ELR (cell line): ENCODE measurements at places on chromosomes 3 and 15.

DNA sequence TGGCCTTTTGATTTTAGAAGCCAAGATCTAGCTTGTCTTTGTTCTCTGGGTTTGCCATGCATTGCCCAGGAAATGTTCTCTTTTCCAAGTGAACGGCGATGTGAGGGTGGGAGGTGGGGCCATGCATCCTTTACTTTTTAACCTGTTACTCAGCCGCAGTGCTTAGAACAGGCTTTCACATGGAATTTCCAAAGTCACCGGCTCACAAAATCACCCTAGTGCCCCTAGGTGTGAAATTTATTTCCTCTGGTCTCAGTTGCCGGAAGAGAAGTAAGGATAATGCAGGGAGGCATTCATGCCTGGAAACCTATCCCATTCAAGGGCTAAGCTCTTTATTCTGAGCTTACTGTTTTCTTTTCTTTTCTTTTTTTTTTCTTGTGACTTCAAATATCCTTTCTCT lies 93.2 kb downstream of the CACNA2D3 start:
- DNase-seq, result no peak

- DNase-seq, result peak; percentile 93
These were observed 122.6 kb upstream of the CCNL1 start for GRCh38 chr3:157282261-157283191.

GRCh38 chr15:49718234-49718633 lies 97.4 kb downstream of the DTWD1 start:
- DNase-seq, result no peak

GRCh38 chr3:62965311-62965710 lies 90.1 kb upstream of the CADPS start:
- no peak for DNase-seq

GRCh38 chr3:133038089-133038730 lies at the start of gene TMEM108:
Gene TMEM108, plus strand, starts transcription at chr3:133038391.
- peak; percentile 17 for DNase-seq

DNA sequence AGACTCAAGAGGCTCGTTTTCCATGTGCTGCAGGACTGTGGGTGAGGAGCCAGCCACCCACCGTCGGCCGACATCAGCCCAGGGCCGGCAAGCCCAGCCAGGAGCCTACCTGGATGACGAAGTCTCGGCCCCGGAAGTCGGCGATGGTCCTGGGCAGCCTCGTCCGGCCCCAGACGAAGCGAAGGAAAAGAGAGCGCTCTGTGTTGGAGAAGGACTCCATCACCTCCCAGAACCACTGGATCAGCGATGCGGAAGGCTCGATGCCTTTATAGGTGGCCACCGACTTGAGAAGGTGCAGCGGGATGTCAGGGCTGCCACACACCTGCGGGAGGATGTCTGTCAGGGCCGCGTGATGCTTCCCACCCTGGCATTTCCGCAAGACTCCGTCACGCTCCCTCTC lies 13.8 kb upstream of the OCA2 start:
- no peak for DNase-seq

GRCh38 chr15:64635499-64636495 lies 139.6 kb downstream of the RBPMS2 start:
- DNase-seq, result peak; percentile 14

DNA sequence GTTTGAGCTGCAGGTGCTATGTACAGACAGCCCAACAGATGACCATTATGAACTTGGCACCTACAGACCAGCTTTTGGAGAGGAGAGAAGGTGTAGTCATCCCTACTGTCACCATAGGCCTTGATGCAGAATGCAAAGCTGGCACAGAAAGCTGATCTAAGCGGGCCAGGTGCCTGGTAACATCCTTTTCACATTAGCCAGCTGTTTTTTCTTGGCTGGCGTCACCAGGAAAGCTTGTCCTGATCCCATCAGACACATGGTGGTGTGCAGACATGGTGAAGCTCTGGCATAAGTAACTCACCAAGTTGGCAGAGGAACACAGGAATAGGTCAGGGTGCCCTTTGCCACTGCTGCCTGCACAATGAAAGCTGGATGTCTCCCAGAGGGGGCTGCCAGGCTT lies 97.2 kb upstream of the MB21D2 start:
- no peak for DNase-seq

DNA sequence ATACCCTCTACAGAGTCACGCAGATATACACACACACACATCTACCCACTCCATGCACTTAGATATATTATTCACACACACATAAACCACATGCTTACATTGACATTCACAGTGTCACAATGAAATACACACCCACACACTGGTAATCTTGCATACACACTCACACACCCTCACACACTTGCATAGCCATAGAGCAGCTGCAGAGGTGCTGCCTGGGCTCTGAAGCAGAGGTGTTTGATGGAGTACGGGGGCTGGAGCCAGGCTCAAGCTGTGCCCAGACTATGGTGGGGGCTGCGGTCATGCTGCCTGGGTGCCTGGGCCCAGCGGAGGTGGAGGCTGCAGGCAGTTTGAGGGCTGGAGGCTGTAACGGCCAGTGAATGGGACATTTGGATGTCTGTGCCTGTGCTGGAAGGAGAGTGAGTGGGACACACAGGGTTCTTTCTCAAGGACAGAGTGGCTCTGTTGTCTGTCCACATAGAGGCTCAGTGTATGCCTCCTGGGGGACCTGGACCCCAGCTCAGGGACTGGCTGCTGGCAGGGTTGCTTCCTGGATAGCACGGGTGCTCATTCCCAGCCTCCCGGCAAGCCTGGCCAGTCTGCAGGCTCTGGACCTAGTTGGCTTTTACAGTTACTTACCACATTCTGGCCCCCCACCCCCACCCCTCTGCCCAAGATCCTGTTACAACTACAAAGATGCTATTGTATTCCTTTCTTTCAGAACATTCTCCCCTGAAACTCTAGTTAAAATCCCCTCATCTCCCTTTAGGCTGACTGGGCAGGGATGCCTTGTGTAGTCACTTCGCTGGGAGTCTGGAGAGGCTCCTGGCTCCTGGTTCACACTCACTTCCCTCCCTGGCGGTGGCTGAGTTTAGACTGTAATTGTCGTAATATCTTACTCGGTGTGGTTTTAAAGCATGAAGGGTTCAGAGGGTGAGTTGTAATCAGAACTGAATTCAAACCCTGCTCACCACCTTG lies 12.5 kb downstream of the GASK1A start:
- no peak for DNase-seq

- peak; percentile 29 for DNase-seq
These were observed 22.9 kb upstream of the SLC4A7 start for GRCh38 chr3:27507111-27507510.

DNA sequence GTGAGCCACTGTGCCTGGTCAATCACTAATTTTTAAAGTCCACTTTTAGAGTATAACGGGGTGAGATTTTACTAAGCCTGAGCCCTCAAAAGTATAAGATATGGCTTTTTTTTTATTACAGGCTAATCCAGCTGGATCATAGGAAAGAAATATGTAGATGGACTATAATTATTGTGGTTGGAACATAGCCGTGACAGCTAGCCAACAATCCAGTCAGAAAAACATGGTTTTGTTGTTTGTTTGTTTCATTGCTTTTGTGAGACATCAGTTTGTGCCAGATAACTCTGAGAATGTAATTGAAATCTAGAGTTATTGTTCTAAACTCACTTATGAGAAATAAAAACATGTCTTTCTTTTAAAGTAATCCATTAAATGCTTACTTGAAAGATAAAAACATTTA lies 37.3 kb upstream of the ATOSA start:
- no peak for DNase-seq

DNA sequence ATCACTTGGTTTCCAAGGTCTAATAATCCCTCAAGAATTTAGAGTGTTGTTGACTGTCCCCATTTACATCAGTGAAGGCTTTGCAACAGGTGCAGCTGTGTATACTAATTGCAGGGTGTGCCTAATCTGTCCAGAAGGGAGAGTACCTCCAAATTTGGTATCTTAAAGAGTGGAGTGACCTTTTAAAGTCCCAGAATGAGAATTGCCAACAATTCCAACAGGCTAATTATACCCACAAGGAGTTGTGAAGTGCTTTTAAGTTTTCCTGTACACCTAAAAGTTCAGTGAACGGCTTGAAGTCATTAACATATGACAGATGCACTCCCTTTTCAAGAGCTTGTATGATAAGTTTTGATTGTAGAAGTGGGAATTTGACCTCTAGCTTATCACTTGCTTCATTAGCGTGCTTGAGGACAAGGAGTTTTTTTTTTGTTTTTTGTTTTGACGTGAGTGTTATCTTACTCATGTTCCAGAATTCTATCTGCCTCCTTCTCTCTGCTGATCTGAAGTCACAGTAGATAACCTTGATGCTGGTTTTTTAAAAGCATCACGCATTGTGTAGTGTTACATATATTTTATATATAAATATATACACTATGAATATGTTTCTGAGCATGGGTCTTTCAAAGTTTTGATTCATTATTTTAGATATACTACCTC lies 26.3 kb downstream of the CDIN1 start:
- DNase-seq, result no peak

DNA sequence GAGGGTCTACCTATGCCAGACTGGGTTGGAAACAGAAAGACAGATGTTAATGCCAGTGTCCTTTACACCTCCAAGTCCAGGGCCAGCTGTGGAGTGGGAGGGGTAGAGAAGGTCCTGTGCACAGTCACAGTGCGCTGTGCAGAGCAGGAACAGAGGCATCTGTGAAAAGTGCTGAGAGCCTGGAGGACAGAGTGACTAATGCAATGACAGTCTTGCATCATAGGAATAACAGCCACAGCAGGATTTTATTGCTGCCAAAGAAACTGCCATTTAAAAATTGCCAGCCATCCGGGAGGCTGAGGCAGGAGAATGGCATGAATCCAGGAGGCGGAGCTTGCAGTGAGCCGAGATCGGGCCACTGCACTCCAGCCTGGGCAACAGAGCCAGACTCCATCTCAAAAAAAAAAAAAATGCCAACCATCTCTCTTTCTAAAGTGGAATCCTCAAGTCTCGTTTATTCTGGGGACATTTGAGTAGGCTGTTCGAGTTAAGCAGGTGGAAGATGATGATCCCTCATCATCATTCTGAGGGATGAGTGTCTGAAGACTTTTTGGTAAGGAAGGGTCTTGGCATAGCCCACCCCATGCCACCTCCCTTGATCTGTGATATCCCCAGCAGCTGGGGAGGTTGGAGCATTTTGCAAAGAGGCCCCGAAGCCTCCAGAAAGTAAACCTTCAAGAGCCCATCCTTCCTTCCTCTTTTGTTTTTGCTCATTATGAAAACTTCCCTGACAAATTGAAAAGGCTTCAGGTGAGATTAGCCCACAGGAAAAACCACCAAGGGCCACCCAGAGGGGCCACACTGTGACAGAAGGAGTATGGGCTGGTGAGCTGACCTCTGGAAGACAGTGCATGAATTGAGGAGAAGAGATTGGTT lies 7.7 kb downstream of the CCR2 start:
- peak; percentile 60 for DNase-seq

GRCh38 chr15:93989440-93989998 lies 241.8 kb upstream of the MCTP2 start:
- no peak for DNase-seq

DNA sequence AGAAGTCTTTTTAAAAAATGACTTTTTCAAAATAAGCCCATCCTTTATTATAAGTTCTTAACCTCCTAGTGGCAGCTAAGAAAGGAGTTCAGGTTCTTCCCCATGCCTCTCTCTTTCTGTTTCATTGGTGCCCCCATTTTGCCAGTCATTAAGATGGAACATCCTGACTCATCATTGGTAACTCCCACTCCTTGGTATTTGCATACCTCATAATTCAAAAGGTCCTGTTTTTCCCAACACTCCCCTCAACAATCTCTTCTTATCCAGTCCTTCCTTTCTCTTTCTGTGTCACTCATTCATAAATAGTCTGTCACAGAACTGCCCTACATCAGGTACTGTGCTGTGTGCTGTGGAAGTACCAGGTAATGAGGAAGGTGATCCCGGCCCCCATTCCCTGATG lies 394.0 kb downstream of the FOXP1 start:
- peak; percentile 52 for DNase-seq

DNA sequence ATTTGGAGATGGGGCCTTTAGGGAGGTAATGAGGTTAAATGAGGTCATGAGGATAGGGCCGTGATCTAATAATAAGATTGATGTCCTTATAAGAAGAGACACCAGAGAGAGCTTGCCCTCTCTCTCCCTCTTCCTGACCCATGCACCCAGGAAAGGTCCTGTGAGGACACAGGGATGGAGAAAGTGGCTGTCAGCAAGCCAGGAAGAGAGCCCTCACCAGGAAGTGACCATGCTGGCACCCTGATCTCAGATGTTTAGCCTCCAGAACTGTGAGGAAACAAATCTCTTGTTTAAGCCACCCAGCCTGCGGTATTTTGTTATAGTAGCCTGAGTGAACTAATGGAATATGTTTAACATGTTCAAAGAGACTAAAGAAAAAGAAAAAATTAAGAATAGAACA lies 15.3 kb upstream of the GNB5 start:
- no peak for DNase-seq
